Stimulated activated CD8-positive, alpha-beta memory T cell treated with anti-CD3 and anti-CD28 coated beads, Interleukin-4, amount 100 ng/mL, for 4 hours (primary cell): ENCODE measurements at places on chromosomes 1 and 21.

DNA sequence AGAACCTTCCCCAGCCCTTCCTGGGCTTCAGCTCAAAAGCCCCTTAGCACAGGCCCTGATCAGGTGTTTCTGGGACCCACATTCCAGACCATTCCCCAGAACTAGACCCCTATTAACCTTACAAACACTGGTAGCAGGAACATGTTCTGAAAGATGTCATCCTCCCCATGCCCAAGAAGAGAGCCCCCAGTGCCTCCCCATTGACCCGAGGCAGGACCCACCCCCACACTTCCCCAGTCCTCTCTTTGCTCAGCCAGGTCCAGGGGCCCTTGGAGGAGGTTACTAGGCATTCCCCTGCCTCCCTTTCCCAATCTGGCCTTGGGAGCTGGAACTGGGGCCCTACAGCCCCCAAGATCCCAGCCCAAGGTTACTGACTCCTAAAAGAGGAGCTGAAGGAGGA lies 38.9 kb upstream of the HMGB4 start:
- no peak for DNase-seq

GRCh38 chr1:71018791-71019190 lies 28.8 kb downstream of the PTGER3 start:
- DNase-seq = no peak

- no peak for DNase-seq
Observed at GRCh38 chr1:60088620-60089155, 15.1 kb upstream of the C1orf87 start.

DNA sequence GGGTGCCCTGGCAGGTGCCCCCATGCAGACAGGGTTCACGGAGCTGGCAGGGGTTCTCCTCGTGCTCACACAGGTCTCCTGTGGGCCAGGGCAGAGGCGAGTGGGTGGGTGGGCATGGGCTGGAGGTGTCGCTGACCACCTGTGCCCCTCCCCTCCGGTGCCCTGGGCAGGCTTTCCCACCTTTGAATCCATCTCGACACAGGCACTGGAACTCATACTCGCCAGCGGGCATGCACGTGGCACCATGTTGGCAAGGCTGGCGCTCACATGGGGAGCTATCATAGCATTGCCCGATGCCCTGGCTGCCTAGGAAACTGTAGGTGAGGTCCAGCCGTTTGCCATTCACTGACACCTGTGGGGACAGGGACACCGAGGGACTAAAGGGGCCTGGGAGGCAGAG lies 16.0 kb downstream of the LDLRAD2 start:
- DNase-seq = no peak

DNA sequence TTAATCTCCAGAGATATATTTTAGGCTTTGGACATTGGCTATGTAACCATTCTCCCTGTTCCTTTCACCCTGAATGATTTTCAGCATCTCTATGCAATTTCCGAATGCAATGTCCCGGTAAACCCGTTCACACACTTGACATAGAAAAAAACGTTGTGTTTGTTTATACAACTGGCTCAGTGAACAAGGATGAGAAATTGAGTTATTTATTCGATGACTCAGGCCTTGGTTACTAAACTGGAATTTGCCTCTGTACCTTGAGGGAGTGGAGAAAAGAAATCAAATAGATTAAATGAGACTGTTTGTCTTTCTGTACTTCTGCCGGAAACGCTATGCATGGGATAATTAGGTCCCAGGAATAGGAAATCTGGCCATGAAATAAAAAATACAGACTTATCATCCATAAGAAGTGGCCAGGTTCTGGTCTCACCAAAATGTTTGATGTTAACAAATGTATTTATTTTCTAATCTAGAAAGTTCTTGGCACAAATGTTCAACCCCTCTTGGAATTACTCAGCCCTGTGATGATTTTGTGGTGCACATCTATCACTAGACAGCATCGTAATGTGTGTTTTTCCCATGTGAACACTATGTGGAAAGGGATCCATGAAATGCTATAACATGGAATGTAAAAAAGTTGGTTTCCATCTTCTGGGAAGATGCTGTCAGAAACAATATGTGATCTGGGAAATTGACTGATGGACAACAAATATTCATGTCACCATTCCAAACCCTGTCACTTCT lies 253.9 kb downstream of the DUSP10 start:
- no peak for DNase-seq

GRCh38 chr1:170587253-170587593 lies 55.3 kb downstream of the GORAB start:
- DNase-seq = no peak

DNA sequence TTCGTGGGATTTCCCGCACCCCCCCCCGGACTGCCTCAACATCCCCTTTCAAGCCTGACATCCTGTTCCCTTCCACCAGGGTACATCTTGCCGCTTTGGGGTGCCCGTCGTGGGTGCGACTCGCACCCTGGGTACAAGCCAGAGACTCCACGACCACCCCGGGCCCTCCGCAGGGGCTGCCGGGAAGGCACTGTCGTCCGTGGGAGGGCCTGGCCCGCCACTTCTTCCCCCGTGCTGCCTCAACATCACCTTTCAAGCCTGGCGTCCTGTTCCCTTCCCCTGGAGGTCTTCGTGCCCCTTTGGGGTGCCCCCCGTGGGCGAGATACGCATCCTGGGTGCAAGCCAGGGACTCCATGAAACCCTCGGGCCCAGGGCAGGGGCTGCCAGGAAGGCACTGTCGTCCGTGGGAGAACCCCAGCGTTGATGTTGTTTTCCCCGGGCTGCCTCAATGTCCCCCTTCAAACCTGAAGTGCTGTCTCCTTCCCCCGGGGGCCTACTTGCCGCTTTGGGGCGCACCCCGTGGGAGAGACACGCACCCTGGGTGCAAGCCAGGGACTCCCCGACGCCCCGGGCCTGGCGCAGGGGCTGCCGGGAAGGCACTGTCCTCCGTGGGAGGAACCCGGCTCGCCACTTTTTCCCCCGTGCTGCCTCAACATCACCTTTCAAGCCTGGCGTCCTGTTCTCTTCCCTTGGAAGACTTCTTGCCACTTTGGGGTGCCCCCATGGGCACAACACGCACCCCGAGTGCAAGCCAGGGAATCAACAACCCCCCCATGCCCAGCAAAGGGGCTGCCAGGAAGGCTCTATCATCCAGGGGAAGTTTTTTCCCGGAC lies 138.6 kb downstream of the LIPI start:
- no peak for DNase-seq

- no peak for DNase-seq
Observed at GRCh38 chr1:106621853-106622252, 434.6 kb upstream of the PRMT6 start.

GRCh38 chr1:63898428-63899196 lies 124.8 kb downstream of the ROR1 start:
- no peak for DNase-seq

- DNase-seq = no peak
Observed at GRCh38 chr1:43671626-43672330, 21.8 kb downstream of the KDM4A start.

DNA sequence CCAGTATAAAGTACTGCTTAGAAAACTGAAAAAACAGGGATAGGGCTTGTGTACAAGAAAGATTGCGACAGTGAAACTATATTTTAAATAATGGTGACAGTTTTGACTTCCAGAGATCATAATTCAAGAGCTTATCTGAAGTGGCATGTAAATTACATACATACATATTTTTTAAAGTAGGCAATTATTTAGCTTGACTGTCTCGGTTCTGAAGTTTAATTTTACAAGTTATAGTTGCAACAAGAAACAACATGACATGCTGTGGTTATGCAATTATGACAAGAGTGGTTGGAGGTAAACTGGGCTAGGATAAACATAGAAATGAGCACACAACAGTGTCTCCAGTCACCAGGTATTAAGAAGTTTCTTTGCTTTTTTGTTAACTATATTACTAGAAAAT lies 4.1 kb downstream of the C1orf21 start:
- DNase-seq = no peak

DNA sequence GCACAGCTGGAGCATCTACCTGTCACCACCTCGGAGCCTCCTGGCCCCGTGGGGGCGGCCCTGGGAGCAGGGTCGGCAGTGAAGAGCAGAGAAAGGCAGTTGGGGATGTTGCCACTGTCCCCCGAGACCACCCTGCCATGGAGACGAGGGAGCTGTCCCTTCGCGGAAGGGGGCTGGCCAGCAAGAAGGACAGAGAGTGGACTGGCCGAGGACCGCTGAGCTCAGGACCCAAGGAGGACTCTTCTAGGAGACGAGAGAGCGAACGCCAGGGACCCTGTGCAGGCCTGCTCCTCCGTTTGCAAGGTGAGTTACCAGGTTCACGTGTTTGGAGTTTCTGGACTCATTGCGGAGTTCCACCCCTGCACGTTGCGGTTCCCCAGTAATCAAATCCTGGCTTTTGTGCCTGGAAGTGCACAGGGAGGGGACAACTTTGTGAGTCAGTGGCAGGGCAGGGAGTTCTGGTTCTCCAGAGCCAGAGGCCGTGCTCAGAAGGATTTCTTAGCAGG lies 5.6 kb upstream of the POFUT2 start:
- DNase-seq = no peak

DNA sequence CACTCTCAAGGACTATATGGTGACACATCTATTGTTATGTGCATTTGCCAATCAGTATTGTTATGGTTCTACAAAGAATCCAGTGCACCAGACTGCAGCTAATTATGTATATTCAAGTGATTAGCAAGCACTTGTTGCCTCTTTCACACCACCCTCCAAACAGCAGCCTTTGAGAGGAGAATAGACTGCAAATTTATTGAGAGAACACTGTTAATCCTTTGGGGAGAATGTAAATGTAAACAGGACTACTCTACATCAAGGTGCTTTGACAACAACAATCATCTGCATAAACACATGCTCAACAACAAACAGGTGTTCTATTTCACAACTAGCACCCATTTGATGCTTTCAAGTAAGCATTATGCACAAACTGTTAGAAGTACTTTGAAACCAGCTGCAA lies 117.4 kb downstream of the AKT3 start:
- DNase-seq = no peak

- DNase-seq = no peak
Observed at GRCh38 chr1:54314696-54315095, 91.5 kb downstream of the SSBP3 start.

- DNase-seq = no peak
Observed at GRCh38 chr1:114011796-114012195, 32.5 kb downstream of the OLFML3 start.

DNA sequence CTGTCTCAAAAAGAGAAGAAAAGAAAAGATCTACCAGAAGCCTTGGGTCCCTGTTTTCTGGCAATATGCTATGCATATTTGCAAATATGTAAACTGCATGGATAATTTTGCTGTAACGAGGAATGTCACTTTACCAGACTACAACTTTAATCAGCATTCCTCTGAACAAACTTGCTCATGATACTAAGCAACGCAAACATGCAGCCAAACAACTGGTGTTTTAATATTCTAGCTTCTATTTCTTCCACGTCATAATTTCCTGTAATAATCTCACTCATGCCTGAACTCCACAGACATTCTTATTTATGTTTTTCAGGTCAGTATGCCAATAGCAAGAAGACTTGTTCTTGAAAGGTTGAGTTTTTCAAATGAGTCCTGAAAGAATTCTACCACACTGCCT lies 114.1 kb downstream of the SIM2 start:
- DNase-seq = no peak

- no peak for DNase-seq
Observed at GRCh38 chr1:81330521-81330920, 470.2 kb upstream of the ADGRL2 start.

GRCh38 chr1:33466159-33466558 lies 6.3 kb upstream of the ZSCAN20 start:
- DNase-seq = no peak

DNA sequence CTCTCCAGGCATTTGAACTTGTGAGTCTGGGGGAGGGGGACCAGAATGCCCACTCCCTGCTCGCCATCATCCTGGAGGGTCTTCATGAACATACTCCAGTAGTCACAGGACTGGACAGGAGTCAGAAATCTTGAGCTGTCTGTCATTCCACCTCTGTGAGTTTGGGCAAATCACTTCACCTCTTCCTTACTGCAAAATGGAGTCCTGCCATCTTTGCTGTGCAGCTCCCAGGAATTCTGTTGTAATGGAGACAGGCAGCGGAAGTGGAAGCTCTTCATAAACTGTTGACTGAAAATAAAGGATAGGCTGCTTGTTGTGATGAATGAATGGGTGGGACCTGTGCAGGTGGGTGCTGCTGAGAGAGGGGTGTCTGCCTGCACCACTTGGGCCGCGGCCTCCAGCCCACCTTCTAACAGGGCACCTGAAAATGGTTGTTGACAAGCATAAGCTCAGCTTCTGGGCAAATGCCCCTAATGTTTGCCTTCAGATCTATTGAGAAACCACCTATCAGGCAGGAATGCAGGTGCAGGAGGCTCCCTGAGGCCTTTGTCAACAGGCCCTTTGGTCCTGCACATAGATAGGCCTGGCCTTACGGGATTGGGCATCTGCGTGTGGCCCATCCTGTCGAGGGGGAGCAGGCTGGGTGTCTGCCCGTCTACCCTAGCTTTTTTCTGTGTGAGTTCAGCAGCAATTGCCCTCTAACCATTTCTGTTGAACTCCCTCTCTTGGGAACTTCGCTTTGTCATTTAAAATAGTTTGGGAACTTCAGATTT lies 321.0 kb downstream of the RPS6KC1 start:
- no peak for DNase-seq

- no peak for DNase-seq
Observed at GRCh38 chr21:36166705-36167104, 10.1 kb downstream of the DOP1B start.

DNA sequence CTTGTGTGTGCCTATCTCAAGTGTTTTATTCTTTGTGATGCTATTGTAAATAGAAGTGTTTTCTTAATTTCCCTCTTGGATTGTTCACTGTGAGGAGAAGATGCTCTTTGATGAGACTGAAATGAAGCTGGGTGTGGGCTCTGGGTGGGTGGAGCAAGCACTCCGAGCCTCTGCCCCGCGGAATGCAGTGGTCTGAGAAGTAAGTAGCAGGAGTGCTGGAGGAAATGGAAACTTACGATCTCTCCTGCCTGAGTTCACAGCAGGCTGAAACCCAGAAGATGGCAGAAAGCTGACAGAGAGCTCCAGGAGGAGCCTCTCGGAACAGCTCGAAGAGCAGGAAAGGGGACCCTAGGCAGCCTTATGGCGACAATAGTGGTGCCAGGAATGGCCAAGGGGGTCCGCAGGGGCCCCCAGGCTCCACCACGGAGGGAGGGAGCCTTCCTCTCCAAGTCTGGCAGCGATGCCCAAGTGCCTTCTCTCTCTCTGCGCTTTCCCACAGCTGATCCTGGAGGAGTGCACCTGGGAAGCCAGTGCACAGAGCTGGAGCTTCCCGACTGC lies 126.8 kb upstream of the COL6A1 start:
- DNase-seq = no peak
